ENCODE measurements at places on chromosomes 13 and 19.
A peak's percentile ranks its signal among the peaks of the same experiment; 100 is the strongest.

GRCh38 chr13:102172406-102172805, 229.4 kb downstream of the FGF14 start:
- no peak for DNase-seq

- DNase-seq, result peak; percentile 83
Measured at GRCh38 chr19:1074544-1075283, 7.7 kb downstream of the ARHGAP45 start.

DNA sequence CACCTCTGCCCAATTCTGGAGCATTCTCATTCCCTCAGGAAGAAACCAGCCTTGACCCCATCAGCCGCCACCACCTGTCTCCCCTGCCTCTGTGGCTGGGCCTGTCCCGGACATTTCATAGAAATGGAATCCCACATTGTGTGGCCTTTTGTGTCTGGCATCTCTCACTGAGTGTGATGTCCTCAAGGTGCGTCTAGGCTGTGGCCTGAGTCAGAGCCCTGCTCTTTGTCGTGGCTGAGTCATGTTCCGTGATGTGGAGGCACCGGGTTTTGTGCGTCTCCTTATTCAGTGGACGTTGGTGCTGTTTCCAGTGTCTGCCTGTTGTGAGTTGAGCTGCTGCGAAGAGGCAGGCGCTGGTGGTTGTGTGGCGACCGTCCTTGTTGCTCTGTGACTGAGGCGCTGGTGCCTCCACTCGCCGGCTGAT, 3.5 kb downstream of the FZR1 start:
- DNase-seq, result peak; percentile 45

- no peak for DNase-seq
Measured at GRCh38 chr19:5949792-5950305, 28.1 kb downstream of the RANBP3 start.

DNA sequence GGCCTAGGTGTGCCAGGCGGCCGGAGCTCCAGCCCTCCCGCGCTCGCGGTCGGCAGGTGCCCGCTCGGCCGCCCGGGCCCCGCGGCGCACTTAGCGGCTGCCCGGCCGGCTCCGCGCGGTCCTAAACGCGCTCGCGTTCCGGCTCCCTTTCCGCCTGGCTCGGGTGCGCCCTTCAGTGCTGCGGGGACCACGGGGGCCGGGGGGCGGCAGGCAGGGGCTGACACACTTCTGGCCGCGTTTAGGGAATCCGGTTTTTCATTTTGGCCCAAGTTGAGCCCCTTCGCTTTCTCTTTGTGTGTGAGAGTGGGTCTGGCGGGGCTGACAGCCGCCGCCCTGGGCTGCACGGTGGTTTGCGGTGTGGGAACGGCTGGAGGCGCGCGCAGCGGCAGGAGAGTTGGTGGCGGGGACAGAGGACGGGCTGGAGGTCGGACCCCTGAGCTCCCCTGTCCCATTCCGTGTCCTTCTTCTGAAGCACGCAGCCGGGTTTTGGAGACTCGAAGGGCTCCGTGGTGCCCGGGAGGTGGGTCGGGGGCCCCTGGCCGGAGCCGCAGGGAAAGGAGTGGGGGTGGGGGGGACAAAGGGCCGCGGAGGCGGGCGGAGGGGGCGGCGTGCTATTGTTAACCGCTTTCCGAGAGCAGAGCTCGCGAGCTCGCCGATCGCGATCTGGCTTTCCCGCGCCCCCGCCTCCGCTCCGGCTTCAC, 3.1 kb downstream of the FGF9 start:
- no peak for DNase-seq

- DNase-seq, result no peak
Measured at GRCh38 chr13:39501702-39502324, 101.2 kb downstream of the LHFPL6 start.

- no peak for DNase-seq
Measured at GRCh38 chr13:111286162-111286561, 34.3 kb upstream of the TEX29 start.

DNA sequence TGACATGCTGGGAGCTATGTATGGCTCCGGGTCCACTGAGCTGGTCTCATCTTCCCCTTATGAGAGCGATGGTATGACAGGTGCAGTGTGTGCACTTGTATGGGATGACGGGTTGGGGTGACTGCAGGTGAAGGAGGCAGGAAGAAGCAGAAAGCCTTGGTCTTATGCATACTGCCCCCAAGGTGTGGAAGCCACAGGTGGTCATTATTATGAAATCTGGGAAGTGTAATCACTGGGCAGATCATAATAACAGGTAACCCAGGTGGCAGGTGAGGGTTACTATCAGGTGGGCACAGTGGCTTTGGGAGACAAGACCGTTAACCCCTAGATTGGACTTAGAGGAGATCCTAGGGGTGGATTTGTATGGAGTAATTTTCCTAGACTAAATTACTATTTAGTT, 118.0 kb downstream of the RFC3 start:
- DNase-seq, result no peak

GRCh38 chr13:30792285-30793000, 57.1 kb downstream of the ALOX5AP start:
- no peak for DNase-seq

DNA sequence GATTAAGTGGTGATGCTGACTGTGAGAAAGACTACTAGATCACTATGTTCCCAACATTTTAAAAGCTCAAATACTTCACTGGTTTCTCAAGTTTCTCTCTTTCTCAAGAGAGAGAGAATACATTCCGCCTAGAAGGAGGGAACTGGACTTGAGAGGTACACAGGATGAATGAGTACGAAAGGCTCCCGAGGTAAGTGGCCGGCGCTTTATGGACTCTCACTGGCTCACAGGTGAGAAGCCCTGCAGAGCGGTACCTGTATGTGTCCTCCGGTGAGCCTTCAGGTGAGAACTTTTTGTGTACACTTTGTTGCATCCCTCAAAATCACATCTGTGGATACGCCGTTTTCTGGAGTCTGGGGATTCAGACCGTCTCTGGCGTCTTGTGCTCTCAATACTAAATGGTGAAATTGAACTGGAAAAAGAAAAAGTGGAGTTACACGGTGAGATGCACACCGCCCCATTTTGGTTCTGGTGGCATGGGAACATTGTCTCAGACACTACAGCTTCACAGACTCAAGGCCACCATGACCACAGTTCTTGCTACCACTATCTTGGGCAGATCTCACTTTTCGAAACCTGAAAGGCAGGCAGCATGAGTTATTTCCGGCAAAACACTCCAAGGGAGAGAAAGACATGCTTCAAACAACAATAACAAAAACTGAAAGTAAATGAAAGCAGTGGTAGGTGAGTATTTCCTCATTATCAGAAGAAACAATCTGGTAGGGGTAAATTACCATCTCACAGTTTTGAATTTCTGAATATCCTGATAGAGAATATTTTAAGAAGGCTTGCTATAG, 418.9 kb downstream of the KLF12 start:
- no peak for DNase-seq

Data from stimulated activated CD4-positive, alpha-beta T cell treated with anti-CD3 and anti-CD28 coated beads, TNF-alpha, amount 100 ng/mL, for 48 hours (primary cell).